ENCODE measurements at places on chromosomes 13 and 19.

GRCh38 chr19:46134527-46134926, 10.0 kb upstream of the IGFL3 start:
- no peak for DNase-seq

- DNase-seq, result no peak
Observed at GRCh38 chr13:110270507-110270906, 36.5 kb downstream of the COL4A1 start.

DNA sequence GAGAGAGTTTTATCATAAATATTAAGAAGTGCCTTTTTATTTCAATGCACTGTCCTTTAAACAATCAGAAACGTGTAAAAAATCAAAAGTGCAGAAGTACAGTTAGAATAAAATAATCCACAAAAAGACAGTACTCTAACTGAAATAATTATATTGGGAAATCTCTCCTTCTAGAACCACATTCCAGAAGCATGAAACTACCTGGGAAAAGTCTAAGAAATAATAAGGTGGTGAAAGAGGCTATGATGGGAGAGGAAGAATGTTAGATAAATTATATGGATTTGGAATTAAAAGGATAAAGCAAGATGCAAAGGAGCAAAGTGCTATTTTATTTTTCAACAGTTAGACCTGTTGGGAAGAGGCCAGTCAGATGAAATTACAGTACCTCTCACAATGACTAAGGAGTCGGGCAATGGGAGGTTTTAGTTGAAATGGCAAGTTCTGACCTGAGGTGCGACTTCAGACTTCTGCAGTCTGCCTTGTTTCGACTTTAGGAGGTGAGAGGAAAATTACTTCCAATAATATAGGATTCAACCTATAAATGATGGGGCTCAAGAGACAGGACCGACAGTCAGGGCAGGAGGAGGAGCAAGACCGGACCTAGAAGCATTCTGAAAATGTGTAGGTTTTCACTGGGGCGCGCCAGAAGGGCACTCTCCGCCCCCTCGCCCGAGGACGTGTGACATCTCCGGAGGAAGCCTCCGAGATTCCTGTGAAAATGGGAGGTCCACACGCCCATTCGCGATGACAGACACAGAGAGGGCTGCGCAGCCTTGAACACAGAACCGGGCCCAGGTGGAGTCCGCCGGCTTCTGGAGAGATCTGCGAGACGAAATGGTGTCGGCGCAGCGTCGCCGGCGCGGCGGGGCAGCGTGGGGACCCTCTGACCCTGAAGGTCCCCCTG, 717 bp downstream of the SPRYD7 start:
- no peak for DNase-seq

DNA sequence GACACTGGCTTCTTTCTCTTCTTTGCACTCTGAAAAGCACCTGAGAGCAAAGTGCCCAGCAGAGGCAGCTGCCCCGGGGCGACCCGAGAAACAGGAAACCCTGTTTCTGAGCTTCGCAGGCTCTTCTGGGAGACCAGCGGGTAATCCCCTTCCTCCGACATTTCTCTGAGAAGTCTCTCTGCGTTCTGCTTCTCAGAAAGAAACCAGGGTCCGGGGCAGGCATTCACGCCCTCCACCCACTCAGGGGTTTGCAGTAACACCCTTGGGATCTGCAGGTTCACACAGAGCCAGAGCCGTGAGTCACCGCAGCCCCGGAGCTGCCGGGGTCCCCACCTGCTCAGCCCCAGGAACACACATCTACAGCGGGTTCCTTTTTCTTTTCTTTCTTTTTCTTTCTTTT, 86.0 kb downstream of the GADD45B start:
- no peak for DNase-seq

GRCh38 chr19:29191005-29191404, 21.9 kb downstream of the UQCRFS1 start:
- no peak for DNase-seq

GRCh38 chr13:30696278-30697176, 38.8 kb upstream of the ALOX5AP start:
- DNase-seq, result no peak

DNA sequence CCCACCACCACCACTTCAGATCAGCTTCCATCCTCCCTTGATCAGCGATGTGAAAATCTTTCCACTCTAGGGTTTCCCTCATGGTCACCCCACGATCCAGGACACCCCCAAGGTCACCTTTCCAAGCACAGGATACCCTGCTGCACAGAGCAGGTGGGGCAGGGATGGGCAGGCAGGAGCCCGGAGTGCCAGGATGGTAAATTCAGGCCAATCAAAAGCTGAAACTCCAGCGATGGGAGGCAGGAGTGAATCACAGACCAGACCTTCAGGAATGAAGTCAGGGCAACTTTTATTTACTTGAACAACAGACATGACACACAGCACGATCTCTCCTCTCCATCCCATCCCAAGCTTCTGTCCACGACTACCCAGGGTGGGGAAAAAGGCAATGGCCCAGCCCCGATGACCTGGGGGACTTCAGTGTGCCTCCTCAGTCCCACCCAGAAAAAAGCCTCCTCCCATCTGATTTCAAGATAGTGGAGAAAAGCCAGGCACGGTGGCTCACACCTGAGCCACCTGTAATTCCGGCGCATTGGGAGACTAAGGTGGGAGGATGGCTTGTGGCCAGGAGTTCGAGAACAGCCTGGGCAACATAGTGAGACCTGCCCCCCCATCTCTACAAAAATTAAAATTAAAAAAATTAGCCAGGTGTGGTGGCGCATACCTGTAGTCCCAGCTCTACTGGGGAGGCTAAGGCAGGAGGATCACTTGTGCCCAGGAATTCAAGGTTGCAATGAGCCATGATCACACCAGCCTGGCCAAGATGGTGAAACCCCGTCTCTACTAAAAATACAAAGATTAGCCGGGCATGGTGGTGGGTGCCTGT, 39.2 kb downstream of the ZSWIM4 start:
- no peak for DNase-seq

DNA sequence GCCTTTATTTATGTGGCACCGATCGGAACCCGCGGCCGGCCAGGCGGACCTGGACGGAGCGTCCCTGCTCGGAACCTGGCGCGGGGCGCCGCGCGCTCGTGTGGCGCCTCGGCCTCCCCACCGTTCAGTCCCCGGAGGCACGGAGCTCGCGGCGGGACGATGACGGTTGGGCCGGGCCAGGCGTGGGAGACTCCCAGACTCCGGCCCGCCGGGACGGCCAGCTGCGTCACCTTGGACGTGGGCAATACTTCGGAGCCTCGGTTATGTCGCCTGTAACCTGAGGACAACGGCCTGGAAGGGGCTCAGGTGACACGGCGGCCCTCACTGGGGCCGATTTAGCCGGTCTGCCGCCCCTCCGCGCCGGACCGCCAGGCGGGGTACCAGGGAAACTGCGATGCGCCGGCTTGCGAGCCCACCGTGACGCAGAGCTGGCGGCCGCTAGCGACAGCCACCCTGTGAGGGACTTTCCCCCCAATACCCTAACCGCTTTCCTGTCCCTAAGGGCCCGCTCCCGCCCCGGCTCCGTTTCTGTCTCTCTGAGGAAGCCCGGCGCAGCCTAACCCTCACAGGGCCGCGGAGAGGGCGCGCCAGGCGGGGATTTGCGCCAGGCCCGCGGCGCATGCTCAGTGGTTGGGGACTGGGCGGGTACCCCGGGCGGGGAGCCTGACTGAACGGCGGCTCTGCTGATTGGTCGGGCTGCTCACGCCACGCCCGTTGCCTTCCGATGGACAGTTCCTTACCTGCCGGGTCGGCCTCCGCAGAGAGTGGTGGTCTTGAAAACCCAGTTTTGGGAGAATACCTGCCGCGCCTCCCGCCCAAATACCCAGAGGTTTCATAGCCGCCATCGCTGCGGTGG, 109.5 kb upstream of the DOCK9 start:
- DNase-seq, result peak; percentile 96

DNA sequence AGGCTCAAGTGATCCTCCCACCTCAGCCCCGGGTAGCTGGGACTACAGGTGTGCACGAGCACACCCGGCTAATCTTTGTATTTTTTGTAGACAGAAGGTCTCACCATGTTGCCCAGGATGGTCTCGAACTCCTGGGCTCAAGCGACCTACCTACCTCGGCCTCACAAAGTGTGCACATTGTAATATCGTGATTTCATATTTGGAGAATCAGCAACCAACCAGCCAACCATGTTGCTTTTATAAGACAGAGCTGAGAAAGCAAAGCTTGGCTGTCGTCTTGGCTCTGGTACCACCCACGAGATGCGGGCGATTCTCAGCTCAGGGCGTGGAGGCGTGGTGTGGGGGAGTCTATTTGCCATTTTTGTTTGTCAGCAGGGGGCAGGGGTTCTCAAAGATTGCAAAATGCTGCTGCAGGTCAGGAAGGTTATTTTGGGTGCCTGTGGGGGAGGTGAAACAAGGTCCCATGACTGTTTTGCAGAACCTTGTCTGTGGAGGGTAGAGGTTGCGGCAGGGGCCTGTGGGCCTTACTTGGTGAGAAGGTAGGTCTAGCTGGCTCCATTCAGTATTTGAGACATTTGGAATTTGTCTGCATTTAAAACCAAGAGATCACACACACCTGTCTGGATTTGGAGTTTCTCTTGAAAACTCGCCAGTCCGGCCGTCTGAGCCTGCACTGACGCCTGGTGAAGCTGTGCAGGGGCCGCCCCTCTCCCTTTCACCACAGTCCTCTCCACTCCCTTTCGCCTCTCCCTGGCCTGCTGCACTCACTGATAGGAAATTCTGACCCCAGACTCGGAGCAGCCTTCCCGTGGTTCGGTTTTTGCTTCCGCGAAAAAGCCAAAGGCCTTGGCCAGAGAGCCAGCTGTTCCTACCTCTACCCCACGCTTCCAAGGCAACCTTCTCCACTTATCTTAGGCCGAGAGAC, 15.4 kb downstream of the TNFAIP8L1 start:
- DNase-seq, result no peak

DNA sequence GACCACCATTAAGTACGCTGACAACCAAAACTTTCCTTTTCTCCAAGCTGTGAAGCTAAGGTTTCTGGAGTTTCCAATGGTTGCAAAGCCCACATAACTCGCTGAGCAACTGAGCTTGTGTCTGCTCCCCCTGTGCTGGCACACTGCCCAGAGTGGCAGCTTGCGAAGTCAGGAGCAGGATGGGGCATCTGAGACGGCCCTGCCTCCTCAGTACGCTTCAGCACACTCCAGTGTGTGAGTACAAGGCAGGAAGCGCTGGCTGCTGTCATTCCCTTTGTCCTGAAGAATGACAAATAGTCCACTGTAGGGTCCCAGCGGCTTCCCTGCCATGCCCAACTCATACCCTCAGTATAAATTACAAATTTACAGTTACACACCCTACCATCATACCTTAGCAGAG, 51.5 kb downstream of the SKA3 start:
- no peak for DNase-seq

- no peak for DNase-seq
Observed at GRCh38 chr13:47548294-47548840, 452.7 kb downstream of the SUCLA2 start.

DNA sequence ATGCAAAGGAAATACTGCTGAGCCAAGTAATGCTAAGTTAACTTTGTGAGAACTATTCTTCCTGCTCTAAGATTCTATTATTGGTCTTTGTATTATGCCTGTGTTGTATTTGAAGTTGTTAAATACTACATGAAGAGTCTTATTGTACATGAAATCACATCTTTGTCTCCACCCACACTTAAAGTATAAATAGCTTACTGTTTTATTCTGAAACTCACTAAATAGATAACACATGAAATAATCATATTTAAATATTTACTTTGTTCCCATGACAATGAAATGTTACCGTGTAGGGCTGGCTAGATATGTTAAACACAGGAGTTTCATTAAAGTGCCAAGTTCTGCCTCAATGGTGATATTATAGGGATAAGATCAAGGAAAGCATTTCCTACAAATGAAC, 562.1 kb upstream of the ATXN8OS start:
- no peak for DNase-seq

DNA sequence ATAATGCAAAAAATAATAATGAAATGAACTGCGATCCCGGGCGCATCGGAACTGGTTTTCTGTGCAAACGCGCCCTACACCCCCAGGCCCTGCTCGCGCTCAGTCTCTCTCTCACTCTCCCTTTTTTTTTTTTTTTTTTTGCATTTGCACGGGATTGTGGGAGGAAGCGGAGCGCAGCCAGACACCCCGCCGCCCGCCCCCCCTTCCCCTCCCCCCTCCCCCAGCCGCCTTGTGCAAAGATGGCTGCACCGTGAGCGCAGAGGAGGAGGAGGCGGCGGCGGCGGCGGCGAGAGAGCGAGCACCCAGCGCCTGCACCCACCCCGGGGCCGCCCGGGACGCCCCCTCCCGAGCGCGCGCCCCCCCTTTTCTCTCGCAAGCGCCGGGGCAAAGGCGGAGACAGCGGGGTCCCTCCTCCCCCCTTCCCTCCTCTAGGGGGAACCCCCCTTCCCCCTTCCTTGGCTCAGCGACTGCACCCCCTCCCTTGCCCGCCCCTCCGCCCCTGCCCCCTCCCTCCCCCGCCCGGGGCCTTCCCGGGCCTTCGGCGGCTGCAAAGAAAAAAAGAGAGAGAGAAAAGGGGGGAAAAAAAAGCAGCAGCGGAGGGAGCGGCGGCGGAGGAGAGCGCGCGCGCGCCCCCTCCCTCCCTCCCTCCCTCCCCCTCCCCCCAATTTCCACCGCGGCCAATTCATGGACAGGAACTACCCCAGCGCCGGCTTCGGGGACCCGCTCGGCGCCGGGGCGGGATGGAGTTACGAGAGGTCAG, at the start of gene PRR12:
PRR12 (plus strand) TSS at position 212 of the 760 bp plus-strand sequence; CDS start at position 685, 473 bp downstream.
- DNase-seq, result peak; percentile 68

DNA sequence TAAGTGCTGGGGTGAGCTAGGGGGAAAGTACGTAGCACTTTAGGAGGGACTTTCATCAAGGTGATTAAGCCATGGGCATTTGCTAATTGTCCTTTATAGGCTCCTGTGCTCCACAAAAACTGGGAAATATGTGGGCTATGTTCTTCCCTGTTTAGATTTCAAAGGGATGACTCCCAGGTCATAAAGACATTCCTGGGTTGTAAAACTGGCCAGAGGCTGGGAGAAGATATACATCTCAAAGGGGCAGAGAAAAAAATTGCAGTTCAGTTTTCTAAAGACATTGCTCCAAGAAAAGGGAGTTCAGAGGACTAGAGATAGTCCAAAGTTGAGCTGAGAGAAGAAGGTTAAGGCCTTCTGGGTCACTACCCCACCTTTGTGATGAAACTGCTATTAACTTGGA, 204.8 kb downstream of the MYO16 start:
- no peak for DNase-seq

- DNase-seq, result peak; percentile 39
Observed at GRCh38 chr19:41706741-41707501, 1.5 kb upstream of the CEACAM5 start.

DNA sequence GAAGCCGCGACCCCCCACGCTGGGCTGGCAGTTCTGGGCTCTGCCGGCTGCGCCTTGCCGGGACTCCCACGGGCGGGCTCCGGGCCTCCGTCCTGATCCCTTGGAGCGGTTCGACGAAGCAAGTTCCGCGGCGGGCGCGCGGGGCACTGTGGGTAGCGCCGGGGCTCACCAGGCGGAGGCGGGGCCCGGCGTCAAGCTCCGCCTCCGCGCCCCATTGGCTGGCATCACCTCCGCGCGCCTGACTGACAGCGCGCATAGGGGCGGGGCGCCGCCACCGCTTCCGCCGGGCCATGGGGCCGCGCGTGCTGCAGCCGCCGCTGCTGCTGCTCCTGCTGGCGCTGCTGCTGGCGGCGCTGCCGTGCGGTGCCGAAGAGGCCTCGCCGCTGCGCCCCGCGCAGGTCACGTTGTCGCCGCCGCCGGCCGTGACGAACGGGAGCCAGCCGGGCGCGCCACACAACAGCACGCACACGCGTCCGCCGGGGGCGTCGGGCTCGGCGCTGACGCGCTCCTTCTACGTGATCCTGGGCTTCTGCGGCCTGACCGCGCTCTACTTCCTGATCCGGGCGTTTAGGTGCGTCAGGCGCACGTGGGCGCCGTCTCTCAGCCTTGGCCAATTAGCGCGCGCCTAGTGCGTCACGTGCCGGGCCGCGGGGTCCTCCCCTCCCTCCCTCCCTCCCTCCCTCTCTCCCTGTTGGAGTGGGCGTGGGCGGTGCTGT, at the start of gene FAM174C:
FAM174C (plus strand) TSS at position 271 of the 716 bp plus-strand sequence; CDS start at position 291, 20 bp downstream.
- peak; percentile 95 for DNase-seq

- no peak for DNase-seq
Observed at GRCh38 chr13:95385798-95386197, 84.5 kb upstream of the ABCC4 start.

All from D721Med (cell line).